Muscle of back (tissue), 13 donors: ENCODE measurements at places on chromosomes 16 and 17. TPM values are rescaled to one million over a fixed set of nuclear protein-coding genes. Genes with fewer than 3 reads are reported as not detected.

DNA sequence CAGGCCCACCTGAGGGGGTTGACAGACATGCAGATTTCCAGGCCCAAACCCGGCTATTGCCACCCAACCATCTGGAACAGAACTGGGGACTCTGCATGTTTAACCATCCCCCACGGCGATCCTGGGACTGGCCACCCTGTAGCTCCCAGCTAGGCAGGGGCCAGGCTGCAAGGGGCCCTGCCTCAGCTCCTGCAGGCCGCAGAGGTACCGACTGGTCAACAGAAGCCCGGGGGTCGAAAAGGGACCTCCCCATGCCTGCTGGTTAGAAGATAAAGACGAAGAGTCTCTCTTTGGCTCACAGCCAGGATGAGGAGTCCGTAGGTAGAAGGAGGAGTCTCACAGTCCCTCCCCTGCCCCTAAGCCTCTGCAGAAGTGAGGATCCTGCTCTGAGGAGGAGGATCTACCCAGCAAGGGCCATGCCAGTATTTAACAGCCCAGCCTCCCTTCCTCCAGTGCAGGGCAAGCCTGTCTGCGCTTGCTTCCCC lies 223.4 kb upstream of the TNRC6C start:
- peak; percentile 26 for DNase-seq

- no peak for DNase-seq
Observed at GRCh38 chr17:67164302-67164701, 80.7 kb downstream of the HELZ start.

- no peak for DNase-seq
Observed at GRCh38 chr17:49104511-49105074, 28.0 kb upstream of the B4GALNT2 start.

GRCh38 chr17:82915010-82915756 lies 75.4 kb upstream of the ZNF750 start:
- DNase-seq, result no peak

- no peak for DNase-seq
Observed at GRCh38 chr16:86044241-86044671, 145.3 kb downstream of the IRF8 start.

- no peak for DNase-seq
Observed at GRCh38 chr16:24497440-24497839, 41.9 kb upstream of the RBBP6 start.

DNA sequence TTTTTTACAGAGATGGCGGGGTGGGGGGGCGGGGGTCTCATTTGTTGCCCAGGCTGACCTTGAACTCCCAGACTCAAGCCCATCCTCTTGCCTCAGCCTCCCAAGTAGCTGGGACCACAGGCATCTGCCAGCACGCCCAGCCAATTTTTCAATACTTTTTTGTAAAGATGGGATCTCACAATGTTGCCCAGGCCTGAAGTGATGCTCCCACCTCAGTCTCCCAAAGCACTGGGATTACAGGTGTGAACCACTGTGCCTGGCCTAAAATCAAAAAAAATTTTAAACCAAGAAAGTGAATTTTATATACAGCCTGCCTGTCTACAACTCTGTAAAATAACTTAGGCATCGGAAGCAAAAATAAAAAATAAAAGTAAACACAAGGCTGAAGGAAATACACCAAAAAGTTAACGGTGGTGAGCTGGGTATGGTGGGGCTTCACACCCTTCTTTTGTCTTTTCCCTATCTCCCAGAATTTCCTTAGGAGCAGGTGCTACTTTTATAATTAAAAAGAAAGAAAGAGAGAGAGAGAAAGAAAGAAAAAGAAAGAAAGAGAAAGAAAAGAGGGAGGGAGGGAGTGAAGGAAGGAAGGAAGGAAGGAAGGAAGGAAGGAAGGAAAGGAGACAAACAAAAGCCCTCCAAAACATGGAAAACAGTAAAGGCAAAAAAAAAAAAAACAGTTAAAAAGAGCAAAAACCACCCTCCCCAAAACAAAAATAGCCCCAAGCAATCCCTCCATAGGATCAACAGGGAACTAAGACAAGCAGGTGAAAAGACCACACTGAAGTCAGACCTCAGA lies 51.4 kb downstream of the TBC1D16 start:
- no peak for DNase-seq

GRCh38 chr16:49158029-49158642 lies 123.5 kb downstream of the CBLN1 start:
- peak; percentile 12 for DNase-seq

GRCh38 chr17:38653230-38653629 lies 21.5 kb downstream of the EPOP start:
- no peak for DNase-seq

DNA sequence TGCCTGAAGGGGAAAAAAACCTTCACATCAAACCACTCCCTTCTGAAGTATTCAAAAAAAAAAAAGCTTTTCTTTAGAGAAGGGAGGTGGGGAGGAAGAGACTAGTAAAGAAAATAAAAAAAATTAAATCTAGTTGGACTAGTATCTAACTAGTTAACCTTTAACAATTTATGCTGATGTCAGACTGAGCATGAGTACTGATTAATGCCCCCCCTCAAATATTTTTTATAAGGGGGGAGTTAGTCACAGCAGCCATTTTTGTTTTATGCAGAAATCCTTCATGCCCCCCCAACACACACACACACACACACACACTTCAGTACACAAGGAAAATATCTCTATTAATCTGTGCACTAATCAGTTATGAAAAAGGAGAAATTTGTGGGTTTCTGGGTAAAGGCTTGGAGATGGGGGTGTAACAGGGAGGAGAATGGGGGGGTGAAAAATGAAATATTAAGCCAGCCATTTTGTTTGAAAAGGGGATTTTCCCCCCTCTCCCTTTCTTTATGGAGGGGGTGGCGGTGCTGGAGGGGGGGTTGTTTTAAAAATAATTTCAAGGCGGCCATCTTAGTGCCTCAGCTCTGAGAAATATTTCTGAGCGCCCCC lies 4.7 kb upstream of the CHD3 start:
- peak; percentile 41 for DNase-seq

- peak; percentile 21 for DNase-seq
Observed at GRCh38 chr16:12504312-12504711, 299.4 kb downstream of the CPPED1 start.

- DNase-seq, result no peak
Observed at GRCh38 chr16:72129976-72130656, 36.5 kb downstream of the DHX38 start.

Gene TEKT5
- 0.20 TPM for polyA plus RNA-seq

Gene MT1M
- 0.82 TPM for polyA plus RNA-seq

Gene MRPS7
- 59.4 TPM for polyA plus RNA-seq

Gene CCL18
- not detected for polyA plus RNA-seq

Gene BCO1
- not detected for polyA plus RNA-seq

Gene TEX19
- 0.20 TPM for polyA plus RNA-seq

Gene KCNJ12
- 10.1 TPM for polyA plus RNA-seq
